ENCODE measurements at places on chromosomes 5 and 9. TPM values are rescaled to one million over a fixed set of nuclear protein-coding genes. Genes with fewer than 3 reads are reported as not detected.

GRCh38 chr9:103041961-103042360, 46.8 kb downstream of the CYLC2 start:
- DNase-seq: no peak

DNA sequence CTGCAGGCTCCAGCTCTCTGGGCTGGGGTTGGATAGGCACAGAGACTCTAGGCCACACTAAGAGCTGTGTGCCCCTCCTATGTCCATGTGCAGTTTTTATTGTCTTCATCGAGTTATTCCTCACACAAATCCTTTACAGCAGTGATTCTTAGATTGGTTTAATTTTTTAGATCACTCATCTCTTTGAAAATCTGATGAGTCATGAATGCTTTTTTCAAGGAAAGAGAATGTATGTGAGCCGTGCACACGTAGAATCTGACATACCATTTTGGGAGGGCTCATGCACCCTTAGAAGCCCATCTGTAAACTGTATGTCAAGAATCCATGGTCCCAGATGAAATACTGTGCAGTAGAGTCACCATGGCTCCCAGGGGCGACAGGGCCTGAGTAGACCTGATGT, 100.7 kb upstream of the S1PR3 start:
- no peak for DNase-seq

DNA sequence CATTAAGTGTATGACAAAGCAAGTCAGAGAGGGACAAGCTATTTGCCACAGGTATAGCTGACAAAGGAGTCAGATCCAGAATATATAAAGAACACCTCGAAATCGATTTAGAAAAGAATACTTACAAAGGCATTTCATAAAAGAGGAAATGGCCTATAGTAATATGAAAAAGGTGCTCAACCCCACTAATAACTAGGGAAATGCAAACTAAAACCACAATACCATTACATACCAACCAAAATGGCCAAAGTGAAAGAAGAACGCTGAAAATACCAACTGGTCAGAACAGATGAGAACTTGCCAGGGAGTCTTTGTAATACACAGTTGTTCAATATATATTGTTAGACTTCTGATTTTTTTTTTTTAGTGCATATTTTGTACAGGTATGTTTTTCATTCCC, 152.9 kb downstream of the CDC42SE2 start:
- DNase-seq: no peak

The IFNE gene
- not detected for total RNA-seq

The HSD17B3 gene
- total RNA-seq: not detected

The PPP2R2B gene
- total RNA-seq: 3.0 TPM
